Left renal pelvis (tissue), 4 donors: ENCODE measurements at places on chromosomes 11 and 22.

DNA sequence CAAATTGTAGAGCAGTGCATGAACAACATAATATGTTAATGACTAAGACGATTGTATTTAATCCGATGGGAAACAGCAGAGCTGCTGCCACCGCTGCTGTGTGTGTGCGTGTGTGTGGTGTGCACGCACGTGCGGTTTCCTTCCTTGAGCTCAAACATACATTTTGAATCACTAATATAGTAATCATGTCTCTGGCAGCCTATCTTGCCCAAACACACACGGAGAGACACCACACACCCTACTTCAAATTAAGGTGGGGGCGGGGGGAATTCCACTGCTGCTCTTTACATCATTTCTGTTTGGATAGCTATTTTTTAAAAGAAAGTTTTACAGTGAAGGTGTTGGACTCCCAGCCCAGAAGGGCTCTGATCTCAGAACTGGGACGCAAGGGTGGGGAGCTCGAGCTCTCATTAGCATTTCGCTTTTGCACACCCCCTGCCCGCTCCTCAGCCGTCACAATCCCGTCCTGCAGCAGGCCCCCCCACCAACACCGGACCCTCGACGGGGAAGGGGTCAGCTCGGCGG, 651 bp upstream of the FAM83F start:
- DNase-seq: no peak

GRCh38 chr11:96303064-96303463, 39.9 kb downstream of the MAML2 start:
- no peak for DNase-seq

DNA sequence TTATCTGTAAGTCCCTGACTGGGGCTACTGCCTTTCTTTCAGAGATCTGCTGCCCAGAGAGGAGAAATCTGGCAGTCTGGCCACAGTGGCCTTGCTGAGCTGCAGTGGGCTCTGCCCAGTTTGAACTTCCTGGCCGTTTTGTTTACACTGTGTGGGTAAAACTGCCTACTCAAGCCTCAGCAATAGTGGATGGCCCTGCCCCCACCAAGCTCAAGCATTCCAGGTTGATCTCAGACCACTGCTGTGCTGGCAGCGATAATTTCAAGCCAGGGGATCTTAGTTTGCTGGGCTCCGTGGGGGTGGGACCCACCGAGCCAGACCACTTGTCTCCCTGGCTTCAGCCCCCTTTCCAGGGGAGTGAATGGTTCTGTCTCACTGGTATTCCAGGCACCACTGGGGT, 117.5 kb downstream of the TRPC6 start:
- no peak for DNase-seq

DNA sequence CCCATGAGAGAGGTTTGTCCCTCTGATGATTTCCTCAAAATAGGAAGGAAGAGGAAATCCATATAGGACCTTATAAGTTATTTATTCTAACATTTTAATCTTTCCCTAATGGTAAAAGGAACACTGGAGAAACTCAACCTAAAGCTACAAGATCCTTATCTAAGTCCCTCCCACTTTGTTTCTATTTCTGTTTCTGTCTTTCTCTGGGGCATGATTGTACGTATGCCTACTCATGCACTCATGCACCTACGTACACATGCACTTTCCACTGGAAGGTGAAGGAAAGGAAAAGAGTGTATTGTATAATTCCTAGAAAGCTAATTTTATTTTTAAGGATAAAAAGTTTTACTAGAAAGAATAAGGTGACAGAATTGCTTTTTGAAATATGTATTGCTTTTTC, 125.0 kb downstream of the RAB38 start:
- no peak for DNase-seq

GRCh38 chr11:41320653-41321052, 138.8 kb downstream of the LRRC4C start:
- DNase-seq: no peak

GRCh38 chr11:103623933-103624332, 412.5 kb upstream of the DDI1 start:
- no peak for DNase-seq

- no peak for DNase-seq
Measured at GRCh38 chr11:23041001-23041503, 180.8 kb upstream of the CCDC179 start.

- no peak for DNase-seq
Measured at GRCh38 chr11:93972790-93973189, 48.4 kb upstream of the HEPHL1 start.

GRCh38 chr11:36363361-36364268, 67.5 kb downstream of the PRR5L start:
- no peak for DNase-seq

DNA sequence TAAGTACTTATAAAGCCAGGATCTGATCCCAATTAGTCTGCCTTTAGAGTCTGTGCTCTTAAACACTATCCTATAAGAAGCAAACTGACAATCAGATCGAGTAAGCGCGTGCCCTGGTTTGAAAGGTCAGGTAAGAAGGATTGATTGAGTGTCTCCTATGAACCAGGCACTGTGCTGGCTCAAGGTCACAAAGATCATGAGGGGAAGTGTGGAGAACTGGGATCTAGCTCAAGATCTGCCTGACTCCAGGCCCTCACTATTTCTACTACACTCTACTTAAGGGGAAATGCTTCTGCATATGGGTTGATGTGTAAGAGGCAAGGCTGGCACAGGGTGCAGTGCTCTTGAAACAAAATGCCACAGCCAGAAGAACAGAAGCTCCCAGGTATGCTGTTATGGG, 77.0 kb downstream of the ME3 start:
- no peak for DNase-seq

- DNase-seq: no peak
Measured at GRCh38 chr11:130840679-130841078, 75.6 kb downstream of the SNX19 start.

- no peak for DNase-seq
Measured at GRCh38 chr11:93541884-93542810, 1.0 kb downstream of the SMCO4 start.

GRCh38 chr22:33227791-33228190, 169.6 kb upstream of the SYN3 start:
- no peak for DNase-seq

- DNase-seq: no peak
Measured at GRCh38 chr11:112497826-112498225, 237.2 kb upstream of the PLET1 start.

DNA sequence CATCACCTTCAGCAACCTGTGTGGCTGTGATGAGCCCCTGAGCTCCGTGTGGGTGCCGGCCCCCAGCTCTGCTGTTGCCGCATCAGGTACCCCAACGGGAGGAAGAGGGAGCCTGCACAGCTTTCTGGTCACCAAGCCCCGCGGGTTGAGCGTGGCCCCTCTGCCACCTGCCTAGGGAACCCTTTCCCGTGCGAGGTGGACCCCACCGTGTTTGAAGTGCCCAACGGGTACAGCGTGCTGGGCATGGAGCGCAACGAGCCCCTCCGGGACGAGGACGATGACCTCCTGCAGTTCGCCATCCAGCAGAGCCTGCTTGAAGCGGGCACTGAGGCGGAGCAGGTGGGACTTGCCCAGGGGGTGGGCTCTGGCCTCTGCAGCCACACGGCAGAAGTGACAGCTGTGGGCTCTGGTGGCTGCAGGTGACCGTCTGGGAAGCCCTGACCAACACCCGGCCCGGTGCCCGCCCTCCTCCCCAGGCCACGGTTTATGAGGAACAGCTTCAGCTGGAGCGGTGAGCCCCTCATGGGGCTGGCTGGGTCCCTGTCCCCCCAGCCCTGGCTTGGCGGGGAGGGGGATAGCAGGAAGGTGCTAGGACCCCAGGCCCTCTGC, 1.9 kb upstream of the SSH3 start:
- DNase-seq: no peak

DNA sequence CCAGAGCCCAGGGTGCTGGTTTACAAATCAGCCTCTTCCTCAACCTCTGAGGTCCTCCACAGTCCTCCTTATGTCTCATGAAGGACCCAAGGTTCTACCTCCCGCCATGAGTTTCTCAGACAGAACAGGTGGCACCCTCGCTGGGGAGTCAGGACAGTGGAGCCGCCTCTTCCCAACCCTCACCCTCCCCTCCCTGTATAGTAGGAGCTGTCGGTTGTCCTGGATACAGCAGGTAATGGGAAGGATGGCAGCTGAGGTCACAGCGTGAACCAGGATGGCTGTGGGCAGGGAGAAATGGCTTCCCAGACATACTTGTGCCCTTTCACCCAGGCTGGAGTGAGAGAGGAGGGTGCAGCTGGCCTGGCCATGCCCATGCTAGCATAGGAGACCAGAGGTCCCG, 134.6 kb downstream of the CHST1 start:
- DNase-seq: no peak

- no peak for DNase-seq
Measured at GRCh38 chr11:27293515-27294417, 69.2 kb downstream of the CCDC34 start.

- no peak for DNase-seq
Measured at GRCh38 chr22:46974631-46975585, 212.5 kb downstream of the TBC1D22A start.

DNA sequence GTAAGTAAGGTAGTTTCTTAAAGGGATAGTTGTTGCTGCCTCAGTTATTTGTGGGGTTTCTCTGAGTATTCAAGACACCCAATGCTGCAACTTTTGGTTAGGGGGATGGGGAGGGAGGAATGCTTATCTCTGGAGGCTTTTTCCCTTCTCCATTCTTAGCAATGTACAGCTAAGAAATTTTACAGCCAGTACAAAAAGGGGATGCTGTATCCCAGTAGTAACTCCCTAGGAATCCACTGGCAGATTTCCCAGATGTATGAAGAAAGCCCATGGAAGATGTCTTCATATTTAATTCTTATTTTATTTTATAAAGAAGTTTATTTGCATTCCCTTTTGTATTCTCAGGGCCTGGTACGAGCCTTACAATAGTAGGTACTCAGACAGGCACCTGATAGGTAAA, 154.8 kb downstream of the ENTHD1 start:
- no peak for DNase-seq

DNA sequence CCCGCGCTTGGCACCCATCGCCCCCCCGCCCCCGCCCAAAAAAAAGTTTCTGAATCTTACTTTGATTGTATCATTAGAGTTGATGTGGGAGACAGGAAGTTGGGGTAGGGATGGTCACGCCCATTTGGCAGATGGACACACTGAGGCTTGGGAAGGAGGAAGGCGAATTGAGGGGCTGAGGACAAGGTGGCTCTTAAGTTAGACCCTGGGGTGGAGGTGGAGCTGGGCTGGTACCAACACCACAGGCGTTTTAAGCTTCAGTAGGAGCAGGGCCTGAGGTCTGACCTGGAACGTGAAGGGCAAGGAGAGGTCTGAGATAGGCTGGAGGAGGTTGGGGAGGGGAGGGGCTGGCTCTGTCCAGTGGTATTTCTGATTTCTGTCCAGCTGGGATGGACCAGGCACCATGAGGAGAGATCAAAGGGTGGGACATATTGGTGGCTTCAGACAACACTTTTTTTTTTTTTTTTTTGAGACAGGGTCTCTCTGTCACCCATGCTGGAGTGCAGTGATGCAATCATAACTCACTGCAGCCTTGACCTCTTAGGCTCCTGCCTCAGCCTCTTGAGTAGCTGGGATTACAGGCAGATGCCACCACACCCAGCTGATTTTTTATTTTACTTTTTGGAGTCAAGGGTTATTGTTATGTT, 799 bp upstream of the CDC42BPG start:
- no peak for DNase-seq

GRCh38 chr11:44987506-44987905, 36.8 kb upstream of the TP53I11 start:
- DNase-seq: no peak

- DNase-seq: no peak
Measured at GRCh38 chr11:19811380-19811779, 98.7 kb downstream of the NAV2 start.

DNA sequence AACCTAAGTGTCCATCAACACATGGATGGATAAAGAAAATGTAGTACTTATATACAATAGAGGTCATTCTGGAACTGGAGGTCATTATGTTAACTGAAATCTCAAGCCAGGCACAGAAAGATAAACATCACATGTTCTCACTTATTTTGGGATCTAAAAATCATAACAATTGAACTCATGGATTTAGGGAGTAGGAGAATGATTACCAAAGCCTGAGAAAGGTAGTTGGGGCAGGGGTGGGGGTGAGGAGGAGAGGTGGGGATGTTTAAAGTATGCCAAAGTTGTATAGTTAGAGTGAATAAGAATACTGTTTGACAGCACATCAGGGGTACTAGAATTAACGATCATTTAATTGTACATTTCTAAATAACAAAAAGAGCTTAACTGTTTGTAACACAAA, 1112.7 kb downstream of the DLG2 start:
- no peak for DNase-seq

DNA sequence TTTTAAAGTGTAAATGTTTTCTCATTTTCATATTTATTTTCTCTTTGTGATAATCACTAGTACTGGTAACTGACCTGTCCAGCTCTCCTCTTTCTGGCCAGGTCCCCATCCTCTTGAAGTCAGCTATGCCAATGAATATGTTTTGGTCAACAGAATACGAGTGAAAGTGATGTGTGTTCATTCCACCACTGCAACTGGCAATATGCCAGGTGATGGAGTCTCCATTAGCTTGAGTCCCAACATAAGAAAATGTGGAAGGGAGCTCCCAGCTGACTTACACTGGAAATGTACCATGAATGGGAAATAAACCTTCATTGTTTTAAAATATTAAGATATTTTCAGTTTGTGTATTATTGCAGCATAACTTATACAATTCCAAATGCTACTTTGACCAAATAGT, 75.8 kb downstream of the CCDC34 start:
- no peak for DNase-seq

DNA sequence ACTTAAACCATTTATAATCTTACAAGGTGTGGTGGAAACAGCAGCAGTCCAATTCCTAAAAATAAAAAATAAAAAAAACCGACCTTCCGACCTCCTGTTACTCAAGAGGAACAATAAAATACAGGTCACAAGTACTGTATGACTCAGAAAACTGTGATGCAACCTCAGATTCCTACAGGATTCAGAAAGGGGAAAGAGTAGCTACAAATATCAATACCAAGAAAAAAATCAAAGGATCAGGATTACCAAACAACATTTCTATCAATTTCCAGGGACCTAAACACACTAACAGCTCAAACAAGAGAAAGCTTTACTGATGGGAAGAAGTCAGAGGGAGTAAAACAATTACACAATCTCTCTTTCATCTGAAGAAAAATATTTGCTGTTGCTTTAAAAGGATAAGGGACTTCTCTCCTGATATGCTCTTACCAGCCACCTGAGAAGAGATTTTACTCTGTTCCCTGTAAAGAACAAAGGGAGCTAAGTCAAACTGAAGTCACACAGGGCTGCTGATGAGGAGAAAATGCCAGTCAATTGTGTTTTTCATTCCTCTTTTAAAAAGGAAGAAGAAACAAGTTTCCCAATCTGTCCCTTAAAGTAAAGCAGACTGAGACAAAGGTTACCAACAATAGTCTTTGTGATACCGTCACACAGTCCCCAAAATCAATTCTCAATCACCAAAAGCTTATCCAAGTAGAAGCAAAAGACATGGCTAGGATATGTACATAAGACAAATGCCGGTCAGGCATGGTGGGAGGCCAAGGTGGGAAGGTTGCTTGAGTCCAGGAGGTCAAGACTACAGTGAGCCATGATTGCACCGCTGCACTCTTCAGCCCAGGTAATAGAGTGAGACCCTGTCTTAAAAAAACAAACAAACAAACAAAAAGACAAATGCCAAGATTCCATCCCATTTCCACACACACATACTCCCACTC, 39.3 kb downstream of the AMBRA1 start:
- no peak for DNase-seq
